ENCODE measurements at places on chromosomes 1 and 21. TPM values are rescaled to one million over a fixed set of nuclear protein-coding genes. Genes with fewer than 3 reads are reported as not detected.
A peak's percentile ranks its signal among the peaks of the same experiment; 100 is the strongest.

DNA sequence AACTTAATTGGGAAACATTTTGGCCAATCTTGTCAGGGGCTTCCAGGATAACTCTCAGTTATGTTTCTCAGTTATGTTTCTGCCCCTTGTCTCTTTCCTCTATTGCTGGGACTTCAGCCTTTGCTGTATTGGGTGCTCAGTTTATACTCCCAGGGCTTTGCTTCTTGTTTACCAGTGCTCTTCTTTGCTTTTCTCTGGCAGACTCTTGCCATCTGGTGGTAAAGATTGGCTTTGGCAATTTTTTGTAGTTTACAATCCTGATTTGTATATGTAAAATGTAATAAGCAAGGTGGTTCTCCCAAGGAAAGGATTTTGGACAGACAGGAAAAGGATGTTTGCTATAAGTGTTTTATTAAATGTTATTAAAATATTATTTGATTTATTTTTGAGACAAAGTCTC, 37.9 kb downstream of the FABP3 start:
- DNase-seq: peak; percentile 32

DNA sequence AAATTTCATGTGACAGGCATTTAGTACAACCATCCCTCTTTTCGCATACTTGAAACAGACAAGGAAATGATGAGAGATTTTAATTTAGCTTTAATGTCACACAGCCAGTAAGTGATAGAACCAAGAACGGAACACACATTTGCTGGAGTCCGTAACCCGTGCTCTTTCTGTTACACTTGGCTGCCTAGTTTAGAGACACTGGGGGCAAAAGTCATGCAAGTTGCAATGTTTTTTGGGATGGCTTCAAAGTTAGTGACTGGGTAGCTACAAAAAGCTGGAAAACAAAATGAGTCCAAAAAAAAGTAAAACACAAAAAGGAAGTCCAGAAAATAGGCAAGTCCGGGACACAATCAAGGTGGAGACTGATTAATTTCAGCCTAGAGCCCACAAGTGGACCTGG, 5.9 kb downstream of the NID1 start:
- DNase-seq: no peak

DNA sequence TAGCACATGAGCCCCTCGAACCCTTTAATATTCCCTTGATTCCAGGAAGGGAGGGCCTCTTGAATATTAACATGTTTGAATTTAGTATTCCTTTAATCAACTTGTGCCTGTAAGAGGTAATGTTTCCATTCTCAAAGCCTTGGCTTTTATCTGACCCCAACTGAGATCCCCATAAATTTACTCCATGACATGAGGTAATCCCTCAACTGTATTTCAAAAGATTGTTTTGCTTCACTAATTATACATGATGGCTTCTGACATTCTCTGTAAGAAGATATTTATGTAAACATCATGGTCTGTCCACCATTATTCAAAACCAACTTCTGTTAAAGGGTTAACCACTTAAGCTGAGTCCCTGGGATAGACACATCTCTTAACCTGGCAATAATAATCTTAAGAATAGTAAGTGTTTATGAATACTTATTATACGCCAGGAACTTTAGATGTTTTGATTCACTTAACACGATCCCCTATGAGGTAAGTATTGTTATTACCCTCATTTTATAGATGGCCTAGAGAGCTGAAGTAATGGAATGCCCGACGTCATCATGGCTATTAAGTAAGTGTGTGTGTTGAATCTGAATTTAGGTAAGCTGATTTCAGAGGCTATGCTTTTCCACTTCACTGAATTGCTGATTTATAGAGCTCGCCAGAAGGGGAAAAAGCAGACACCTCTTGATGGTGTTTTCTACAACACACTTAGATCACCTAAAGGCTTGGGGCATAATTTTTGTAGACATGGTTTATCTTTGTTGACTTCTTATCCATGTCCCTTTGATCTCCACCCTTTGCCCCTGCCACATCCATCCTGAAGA, 11.1 kb downstream of the KRTAP19-1 start:
- no peak for DNase-seq

- no peak for DNase-seq
Measured at GRCh38 chr1:8708259-8708658, 109.2 kb downstream of the RERE start.

The UTP25 gene
- total RNA-seq: 12.7 TPM

GRCh38 chr1:74586253-74586897, 74.0 kb upstream of the LRRC53 start:
- no peak for DNase-seq

DNA sequence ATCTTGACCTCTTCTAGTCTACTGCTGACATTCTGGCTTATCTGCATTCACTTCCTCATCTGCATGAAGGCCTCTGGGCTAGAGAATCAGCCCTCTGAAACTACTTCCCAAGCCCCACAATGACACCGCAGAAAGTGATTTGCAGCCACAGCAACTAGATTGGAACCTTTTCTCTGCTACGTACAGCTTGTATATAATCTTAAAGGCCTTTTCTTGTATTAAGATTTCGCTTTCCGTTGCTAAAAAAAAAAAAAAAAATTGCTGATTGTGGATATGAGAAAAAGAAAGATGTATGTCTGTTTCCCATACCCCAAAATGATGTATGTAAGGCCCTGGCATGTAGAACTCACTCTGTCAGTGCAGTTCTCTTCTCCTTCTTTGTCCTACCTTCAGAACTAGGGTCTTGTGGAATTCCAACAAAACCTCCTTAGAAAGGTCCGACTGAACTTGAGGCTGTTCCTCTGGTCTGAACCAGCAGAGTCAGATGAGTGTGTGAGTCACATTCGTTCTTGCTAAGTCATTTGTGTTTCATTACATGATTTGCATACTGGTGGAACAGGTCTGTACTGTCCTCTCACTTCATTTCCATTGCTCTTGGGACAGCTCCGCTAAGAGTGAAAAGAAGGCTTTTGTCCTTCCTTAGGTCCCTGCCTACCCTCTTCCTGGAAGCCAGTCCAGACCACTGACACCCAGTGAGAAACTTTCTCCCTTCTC, 62.7 kb downstream of the PLPP3 start:
- peak; percentile 71 for DNase-seq

DNA sequence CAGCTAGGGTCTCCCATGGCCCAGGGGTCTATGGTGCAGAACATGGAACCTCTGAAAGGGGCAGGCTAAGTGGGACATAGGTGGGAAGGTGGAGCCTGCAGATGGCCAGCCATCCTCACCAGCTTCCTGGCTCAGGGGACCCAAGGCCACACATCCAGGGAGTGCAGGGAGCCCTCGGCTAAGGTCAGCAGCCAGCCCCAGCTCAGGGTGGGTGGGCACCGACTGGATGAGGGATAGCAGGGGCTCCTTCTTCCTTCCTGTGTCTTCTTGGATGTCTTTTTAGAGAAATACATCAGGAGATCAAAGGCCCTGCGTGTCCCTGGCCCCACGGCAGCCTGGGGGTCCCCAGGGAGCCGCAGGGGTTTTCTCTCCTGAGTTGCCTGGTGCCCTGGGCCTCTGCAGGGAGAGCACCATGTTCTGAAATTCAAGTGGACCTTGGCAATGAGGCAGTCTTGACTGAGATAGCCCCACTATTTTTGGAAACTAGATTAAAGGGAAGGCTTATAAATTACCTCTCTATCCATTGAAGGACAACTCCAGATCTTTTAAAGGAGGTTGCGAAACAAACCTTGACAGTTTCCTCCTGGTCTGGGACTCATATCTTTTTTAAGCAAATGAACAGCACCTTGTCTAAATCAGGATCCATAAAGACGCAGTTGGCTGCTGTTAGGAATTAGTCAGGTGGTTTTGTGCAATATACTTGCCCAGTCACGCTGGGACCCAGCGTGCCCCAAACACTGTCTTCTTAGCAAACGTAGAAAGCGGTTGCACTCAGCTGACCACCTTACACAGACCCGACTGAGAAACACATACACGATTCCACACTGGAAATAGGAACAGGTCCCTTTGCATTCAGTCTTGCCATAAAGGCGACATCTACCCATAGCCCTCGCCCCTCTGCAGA, 242.3 kb downstream of the TOMM20 start:
- no peak for DNase-seq

- DNase-seq: no peak
Measured at GRCh38 chr1:212671342-212672031, 28.2 kb downstream of the BATF3 start.

- DNase-seq: no peak
Measured at GRCh38 chr1:108575375-108575774, 15.5 kb downstream of the EEIG2 start.

DNA sequence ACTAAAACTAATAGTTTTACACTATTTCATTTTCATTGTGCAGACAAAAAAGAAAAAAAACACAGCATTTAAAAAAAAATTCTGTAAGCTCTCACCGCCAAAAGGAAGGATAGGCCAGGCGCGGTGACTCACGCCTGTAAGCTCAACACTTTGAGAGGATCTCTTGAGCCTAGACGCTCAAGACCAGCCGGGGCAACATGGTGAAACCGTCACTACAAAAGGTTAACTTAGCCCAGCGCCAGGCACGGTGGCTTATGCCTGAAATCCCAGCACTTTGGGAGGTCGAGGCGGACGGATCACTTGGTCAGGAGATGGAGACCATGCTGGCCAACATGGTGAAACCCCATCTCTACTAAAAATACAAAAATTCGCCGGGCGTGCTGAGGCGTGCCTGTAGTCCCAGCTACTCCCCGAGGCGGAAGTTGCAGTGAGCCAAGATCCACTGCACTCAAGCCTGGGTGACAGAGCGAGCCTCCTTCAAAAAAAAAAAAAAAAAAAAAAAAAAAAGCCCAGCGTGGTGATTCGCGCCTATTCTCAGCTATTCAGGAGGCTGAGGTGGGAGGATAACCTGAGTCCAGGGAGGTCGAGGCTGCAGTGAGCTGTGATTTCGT, 14.3 kb upstream of the SPEN start:
- DNase-seq: peak; percentile 47

The NOS1AP gene
- total RNA-seq: 5.3 TPM

GRCh38 chr1:1732381-1732780, 8.2 kb upstream of the CDK11A start:
- DNase-seq: no peak

- no peak for DNase-seq
Measured at GRCh38 chr1:175826705-175827104, 83.3 kb upstream of the TNR start.

- no peak for DNase-seq
Measured at GRCh38 chr1:31413405-31414001, 490 bp downstream of the SERINC2 start.

DNA sequence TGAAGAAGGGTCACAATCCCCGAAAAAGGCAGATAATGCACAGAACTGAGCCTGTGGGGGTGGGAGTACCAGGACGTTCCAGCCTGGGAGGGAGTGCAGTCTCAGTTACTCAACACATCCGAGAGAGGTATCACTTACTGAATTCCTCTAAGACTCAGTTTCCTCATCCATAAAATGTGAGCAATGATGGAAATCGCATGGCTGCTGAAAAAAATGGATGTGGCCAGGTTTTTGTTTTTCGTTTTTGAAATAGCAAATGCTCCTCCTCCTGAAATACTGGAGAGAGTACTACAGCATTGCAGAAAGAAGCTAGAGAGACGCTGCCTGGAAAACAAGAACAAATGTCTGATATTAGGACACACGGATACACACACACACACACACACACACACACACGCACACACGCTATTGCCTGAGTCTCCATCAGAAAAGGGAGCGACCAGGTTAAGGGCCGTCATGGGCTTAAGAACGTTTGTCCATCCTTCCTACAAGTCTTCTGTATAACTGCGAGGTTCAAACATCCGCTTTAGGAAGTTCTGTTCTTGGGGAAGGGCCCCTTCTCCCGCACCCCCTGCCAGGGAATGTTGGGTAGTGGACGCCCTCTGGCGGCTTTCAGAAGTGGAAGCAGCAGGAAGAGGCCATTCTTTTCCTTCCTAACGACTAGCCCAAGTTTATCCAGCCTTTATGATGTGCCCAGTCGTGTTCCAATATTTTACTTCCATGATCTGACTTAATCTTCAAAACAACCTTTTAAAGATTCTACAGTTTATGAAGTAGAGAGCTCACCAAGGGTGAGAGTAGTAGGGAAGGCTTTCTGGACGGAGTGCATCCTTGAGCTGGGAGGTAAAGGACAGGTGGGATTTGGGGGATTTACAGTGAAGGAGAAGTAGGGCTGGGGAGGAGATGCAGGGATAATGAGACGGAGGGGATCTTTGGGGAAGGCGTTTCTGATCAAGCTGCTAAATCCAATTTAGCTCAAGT, 699 bp upstream of the NES start:
- DNase-seq: no peak

The FCRLA gene
- 0.25 TPM for total RNA-seq

The KCNE2 gene
- not detected for total RNA-seq

DNA sequence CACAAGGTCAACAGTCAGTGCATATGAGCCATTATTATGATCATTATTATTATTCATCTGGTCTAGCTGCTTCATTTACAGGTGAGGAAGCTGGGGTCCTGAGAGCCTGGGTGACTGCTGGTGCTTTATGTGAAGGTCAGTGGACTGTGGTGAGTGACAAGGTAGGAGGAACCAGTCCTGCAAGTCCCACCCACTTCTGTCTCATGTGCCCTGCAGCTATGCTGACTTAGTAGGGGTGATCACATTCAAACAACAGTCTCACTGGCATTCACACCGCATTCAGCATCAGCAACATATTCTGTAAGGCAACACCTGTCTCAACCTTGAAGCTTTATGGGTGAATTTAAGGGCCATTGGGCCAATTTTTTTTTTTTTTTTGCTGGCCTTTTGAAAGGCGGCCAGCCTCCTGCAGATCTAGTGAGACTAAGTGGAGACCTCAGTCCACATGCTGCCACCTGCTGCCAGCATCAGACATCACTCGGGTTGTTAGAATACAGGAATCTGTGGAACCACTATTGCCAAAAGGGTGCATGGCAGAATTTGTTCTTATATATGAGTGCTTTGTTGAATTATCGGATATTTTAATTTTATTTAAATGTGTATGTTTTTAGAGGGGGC, 59.9 kb upstream of the CACNA1E start:
- peak; percentile 36 for DNase-seq

DNA sequence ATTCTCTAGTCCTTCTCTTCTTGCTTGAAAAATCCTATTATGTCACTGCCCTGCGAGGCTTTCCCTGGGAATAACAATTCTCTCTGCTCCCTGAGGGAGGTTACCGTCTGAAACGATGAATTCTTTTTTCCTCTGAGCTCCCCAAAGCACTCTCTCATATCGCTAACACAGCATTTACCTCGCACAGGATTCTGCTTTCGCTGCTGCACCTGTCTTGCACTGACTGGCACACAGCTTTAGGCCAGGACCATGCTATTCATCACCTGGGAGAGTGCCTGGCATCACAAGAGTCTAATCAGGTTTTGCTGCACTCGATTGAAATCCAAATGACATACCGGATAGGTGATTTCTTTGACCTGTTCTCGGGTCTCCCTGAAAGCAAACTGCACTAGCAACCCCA, 52.8 kb upstream of the GNG4 start:
- no peak for DNase-seq

GRCh38 chr1:32100807-32101708, 6.8 kb upstream of the KPNA6 start:
- DNase-seq: no peak

- no peak for DNase-seq
Measured at GRCh38 chr1:38191461-38191860, 144.9 kb upstream of the POU3F1 start.

The FAM3B gene
- not detected for total RNA-seq

- no peak for DNase-seq
Measured at GRCh38 chr1:36909946-36910725, 124.2 kb downstream of the GRIK3 start.

The S100B gene
- total RNA-seq: not detected
